ENCODE measurements at places on chromosomes 16 and 17. TPM values are rescaled to one million over a fixed set of nuclear protein-coding genes. Genes with fewer than 3 reads are reported as not detected.

DNA sequence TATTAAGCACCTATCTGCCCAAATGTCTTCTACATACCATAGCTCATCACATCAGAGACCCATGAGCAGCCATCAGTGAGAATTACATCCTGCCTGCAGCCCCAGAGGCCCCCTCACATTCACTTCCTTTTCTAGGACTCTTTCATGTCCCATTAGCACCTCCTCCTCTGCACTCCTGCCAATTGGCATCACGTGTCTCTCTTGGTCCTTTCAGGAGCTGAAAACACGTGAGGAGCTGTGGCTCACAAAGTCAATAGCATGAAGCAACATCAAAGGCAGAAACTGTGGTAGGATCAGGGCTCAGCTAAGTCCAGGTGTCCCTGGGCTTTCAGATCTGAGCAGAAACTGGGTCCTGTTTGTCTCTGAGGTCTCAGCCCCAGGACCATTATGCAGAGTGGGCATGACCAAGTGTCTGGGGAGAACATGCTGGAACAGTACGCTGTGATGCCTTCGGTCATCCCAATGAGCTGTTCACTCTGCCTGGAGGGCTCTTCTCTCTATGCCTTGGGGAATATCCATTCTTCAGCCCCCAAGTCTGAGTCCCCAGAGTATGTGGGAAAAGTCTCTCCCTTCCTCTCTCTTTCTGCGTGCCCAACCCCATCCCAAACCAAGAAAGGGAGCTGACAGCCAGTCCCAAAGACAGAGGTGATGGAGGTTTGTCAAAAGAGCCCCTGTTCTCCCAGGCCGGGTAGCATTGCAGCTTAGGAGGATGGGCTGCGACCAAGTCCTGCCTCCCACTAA is 457.0 kb upstream of the CDH5 start:
- DNase-seq: no peak

DNA sequence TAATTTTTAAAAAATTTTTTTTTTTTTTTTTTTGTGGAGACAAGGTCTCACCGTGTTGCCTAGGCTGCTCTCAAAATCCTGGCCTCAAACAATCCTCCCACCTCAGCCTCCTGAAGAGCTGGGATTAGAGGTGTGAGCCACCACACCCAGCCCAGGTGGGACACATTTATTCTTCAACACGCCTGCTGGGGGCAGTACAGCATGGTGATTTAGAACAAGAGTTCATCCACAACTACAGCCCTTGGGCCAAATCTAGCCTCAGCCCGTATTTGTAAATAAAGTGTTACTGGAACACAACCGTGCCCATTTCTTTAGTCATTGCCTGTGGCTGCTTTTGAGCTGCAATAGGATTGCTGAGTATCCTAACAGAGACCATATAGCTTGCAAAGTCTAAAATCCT is 92.8 kb downstream of the KATNIP start:
- no peak for DNase-seq

- no peak for DNase-seq
Measured at GRCh38 chr17:9090641-9091096, 69.4 kb downstream of the NTN1 start.

GRCh38 chr17:51630101-51630671 is 369.8 kb downstream of the UTP18 start:
- DNase-seq: no peak

DNA sequence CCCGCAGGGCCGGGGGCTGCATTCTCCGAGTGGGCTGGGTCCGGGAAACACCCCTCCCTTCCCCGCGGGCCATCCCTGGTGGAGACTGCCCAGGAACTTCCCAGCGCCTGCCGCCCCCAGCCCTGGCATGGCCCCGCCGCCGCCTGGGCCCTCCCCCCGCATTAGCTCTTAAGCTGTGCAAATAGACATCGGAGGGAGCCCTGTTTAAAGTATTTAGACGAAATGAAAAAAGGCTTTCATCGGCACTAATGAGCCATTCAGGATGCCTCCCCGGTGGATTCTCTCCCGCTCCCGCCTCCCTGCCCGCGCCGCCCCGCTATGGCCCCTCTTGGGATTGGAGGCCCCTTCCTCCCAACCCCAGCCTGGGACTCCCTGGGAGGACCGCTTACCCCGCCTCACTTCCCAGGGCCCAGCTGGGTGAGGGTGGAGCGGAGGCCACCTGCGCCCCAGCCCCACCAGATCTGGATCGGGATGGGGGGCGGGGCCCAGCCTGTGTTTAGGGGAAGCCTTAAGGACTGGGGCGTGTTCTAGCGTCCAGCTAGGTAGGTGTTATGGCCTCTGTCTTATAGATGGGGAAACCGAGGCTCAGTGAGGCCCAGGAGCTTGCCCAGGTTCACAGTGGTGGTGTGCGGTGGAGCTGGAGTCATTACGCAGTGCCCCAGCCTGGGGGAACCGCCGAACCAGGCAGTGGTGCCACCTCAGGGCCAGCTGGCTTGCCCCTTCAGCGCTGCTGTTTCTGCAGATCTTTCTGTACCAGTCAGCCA is 19.7 kb downstream of the SEZ6 start:
- no peak for DNase-seq

- no peak for DNase-seq
Measured at GRCh38 chr16:56316545-56316944, 108.8 kb downstream of the AMFR start.

DNA sequence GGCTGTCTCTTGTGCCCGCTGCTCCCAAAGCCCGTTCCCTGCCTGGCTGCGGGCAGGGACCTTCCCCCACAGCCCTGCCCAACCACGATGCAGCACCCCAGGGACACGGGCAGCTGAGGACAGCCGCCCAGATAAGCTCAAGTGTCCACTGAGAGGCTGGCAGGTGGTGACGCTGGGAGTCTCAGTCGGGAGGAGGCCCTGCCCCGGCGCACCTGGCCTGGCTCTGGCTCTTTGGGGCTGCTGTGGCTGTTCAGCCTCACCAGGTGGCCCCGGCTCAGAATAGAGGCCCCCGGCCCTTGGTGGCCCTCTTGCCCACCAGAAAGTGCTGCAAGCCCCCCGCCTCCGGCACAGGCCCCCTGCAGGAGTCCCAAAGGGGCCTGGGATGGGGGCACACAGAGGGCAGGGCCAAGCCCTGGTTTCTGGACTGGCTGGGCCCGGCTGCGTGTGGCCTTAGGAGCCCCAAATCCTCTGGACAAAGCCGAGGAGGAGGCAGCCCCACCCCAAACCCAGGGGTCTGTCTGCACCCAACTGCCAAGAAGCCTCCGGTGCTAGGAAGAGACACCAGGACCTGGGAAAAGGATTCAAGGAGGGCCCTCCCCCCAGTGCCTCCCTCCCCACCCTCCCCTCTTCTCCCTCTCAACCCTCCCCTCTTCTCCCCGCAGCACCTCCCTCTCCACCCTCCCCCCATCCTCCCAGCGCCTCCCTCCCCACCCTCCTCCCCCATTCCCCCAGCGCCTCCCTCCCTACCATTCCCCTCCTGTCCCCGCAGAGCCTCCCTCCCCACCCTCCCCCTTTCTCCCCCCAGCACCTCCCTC is 5.3 kb downstream of the NTHL1 start:
- DNase-seq: no peak

Gene NPIPB9
- polyA plus RNA-seq: 0.97 TPM

Gene CCL8
- 0.79 TPM for polyA plus RNA-seq

- DNase-seq: no peak
Measured at GRCh38 chr17:76079956-76080767, 1.2 kb downstream of the ZACN start.

DNA sequence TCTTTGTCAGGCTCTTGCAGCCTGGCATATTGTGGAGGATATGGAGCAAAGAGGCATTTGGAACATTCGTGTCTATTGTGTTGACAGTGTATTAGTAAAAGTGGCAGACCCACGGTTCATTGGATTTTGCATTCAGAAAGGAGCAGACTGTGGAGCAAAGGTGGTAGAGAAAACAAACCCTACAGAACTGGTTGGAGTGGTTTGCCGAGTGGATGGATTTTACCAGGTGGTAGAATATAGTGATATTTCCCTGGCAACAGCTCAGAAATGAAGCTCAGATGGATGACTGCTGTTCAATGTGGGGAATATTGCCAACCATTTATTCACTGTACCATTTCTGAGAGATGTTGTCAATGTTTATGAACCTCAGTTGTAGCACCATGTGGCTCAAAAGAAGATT is 44.5 kb downstream of the EFCAB13 start:
- no peak for DNase-seq

- DNase-seq: peak; percentile 59
Measured at GRCh38 chr16:57084257-57084770, 8.1 kb upstream of the CPNE2 start.

Gene CDH3
- polyA plus RNA-seq: 0.97 TPM

- DNase-seq: peak; percentile 2
Measured at GRCh38 chr17:32998887-32999228, 7.2 kb downstream of the SPACA3 start.

DNA sequence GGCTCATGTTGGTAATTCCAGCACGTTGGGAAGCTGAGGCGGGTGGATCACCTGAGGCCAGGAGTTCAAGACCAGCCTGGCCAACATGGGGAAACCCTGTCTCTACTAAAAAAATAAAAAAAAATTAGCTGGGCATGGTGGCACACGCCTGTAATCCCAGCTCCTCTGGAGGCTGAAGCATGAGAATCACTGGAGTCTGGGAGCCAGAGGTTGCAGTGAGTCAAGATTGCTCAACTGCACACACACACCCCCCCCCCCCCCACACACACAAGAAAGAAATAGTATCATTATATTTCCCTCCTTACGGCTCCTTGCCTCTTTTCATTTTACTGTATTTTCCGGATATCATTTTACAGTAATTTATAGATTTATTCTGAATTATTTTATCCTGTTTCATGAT is 963.1 kb upstream of the GOT2 start:
- DNase-seq: no peak

GRCh38 chr17:37699285-37699973 is 45.4 kb downstream of the HNF1B start:
- no peak for DNase-seq

Gene IKZF3
- 0.46 TPM for polyA plus RNA-seq

GRCh38 chr17:46949291-46950174 is 26.6 kb downstream of the GOSR2 start:
- no peak for DNase-seq

Gene PRDM7
- not detected for polyA plus RNA-seq

DNA sequence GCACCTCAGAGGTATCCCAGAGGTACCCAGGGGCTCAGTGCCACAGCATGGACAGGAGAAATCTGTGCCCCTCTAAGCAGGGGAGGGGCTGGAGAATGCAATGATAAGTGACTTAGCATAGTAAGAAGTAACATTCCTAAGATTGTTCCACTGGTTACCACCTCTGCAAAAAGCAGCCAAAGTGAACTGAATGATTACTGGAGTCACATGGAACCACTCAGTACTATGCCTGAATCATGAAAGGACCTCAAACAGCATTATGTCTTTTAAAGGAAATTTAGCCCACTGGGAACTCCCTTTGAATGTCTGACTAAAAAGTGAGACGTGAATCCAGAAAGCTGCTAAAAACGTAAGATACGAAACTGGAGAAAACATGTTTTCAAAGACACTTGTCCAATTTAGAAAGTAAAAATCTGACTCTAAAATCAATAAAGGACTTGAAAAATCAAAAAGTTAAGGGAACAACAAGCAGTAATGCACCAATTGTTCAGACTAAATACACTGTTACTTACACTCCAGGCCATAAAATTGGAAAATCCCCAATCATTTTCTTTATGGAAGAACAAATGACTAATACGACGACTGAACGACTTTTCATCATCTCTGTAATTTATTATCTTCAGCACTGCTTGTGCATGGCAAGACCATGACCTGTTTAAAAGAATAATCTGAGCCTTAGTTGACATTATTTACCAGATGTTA is 38.6 kb downstream of the LITAFD start:
- DNase-seq: no peak

GRCh38 chr17:70767102-70767701 is 597.9 kb downstream of the KCNJ2 start:
- no peak for DNase-seq

All from adrenal gland (tissue), 19 donors.